Osteocyte (in vitro differentiated cells): ENCODE measurements at places on chromosomes 16 and 17. TPM values are rescaled to one million over a fixed set of nuclear protein-coding genes. Genes with fewer than 3 reads are reported as not detected.

GRCh38 chr16:27110524-27110896 is 43.8 kb downstream of the C16orf82 start:
- no peak overlapping the region for H3K4me3 ChIP-seq
- H3K36me3 ChIP-seq, result no peaks in the 10 kb centered on the region
- DNase-seq, result peak; percentile 68
- no peak overlapping the region for H3K27ac ChIP-seq
- peaks cover 5% of the 10 kb centered on the region for H3K27me3 ChIP-seq

- DNase-seq, result no peak
- H3K27me3 ChIP-seq, result no peaks in the 10 kb centered on the region
- no peak overlapping the region for H3K4me3 ChIP-seq
Measured at GRCh38 chr17:49612726-49613125, 37.1 kb downstream of the NXPH3 start.

- no peak overlapping the region for H3K27ac ChIP-seq
- H3K4me1 ChIP-seq, result no peaks in the 10 kb centered on the region
- H3K36me3 ChIP-seq, result no peaks in the 10 kb centered on the region
- no peak for DNase-seq
- H3K4me3 ChIP-seq, result no peak overlapping the region
- H3K27me3 ChIP-seq, result peaks cover 52% of the 10 kb centered on the region
Measured at GRCh38 chr17:65434251-65434650, 127.2 kb downstream of the AXIN2 start.

GRCh38 chr17:78138204-78139060 is 7.8 kb upstream of the C17orf99 start:
- no peak overlapping the region for H3K27ac ChIP-seq
- H3K27me3 ChIP-seq, result no peaks in the 10 kb centered on the region
- H3K4me1 ChIP-seq, result peaks cover 3% of the 10 kb centered on the region
- H3K36me3 ChIP-seq, result no peaks in the 10 kb centered on the region
- no peak for DNase-seq

GRCh38 chr16:67504031-67505021 is 21.0 kb upstream of the AGRP start:
- no peaks in the 10 kb centered on the region for H3K27me3 ChIP-seq
- no peak for DNase-seq
- no peak overlapping the region for H3K4me3 ChIP-seq
- peaks cover 11% of the 10 kb centered on the region for H3K4me1 ChIP-seq

DNA sequence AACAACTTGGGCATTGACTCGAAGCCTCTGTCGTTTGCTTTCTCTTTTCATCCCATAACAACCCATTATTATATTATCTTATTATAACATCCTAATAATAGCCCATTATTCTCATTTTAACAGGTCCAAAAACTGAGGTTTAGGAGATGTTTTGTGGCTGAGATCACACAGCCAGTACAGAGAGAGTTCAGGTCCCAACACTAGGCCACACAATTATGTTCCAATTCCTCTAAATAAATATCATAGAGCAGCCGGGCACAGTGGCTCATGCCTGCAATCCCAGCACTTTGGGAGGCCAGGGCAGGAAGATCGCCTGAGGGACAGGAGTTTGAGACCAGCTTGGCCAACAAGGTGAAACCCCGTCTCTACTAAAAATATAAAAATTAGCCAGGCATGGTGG is 40.3 kb upstream of the KIFC3 start:
- H3K4me3 ChIP-seq, result no peak overlapping the region
- H3K27me3 ChIP-seq, result no peaks in the 10 kb centered on the region
- peaks cover 81% of the 10 kb centered on the region for H3K4me1 ChIP-seq
- peak overlapping the region; percentile 98 for H3K27ac ChIP-seq
- peaks cover 2% of the 10 kb centered on the region for H3K36me3 ChIP-seq
- no peak for DNase-seq

DNA sequence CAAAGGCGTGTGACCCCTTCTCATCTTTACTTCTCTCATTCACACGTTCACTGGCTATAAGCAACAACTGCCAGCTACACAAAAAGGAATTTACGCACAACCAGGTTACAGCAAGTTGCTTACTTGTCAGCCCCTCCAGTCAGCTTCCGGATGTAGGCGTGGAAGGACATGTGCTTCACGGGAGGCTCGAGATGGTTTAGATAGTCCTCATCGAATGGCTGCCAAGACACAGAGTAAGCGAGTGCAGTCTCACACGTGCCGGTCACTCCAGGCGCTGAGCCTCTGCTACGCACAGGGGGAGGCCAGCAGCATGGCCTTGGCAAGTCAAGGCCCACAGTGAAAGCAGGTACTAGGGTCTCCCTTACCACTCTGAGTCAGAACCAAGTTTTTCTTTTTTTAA is 28.3 kb downstream of the NPLOC4 start:
- H3K4me3 ChIP-seq, result no peak overlapping the region
- no peak for DNase-seq
- no peaks in the 10 kb centered on the region for H3K4me1 ChIP-seq
- H3K36me3 ChIP-seq, result peaks cover 37% of the 10 kb centered on the region
- H3K27ac ChIP-seq, result no peak overlapping the region

Gene GPR179
- total RNA-seq, result 0.13 TPM in 1 of 2 replicates, not detected in the other
